Bladder microvascular endothelial cell (primary cell): ENCODE measurements at places on chromosomes 2 and 18. TPM values are rescaled to one million over a fixed set of nuclear protein-coding genes. Genes with fewer than 3 reads are reported as not detected.

Gene SLC9A4
- under 0.01 TPM in 2 replicates for total RNA-seq

Gene TCF4
- total RNA-seq, result 434 and 764 TPM in 2 replicates

Gene LOXL3
- 1.4 and 1.8 TPM in 2 replicates for total RNA-seq

Gene IL18R1
- total RNA-seq, result 0.65 and 0.82 TPM in 2 replicates

Gene FN1
- total RNA-seq, result 452 and 3,127 TPM in 2 replicates

Gene CXCR4
- total RNA-seq, result 83.7 and 130 TPM in 2 replicates

Gene UGT1A4
- total RNA-seq, result not detected in 2 replicates

Gene CHAC2
- total RNA-seq, result 3.9 and 9.2 TPM in 2 replicates

Gene MXD1
- total RNA-seq, result 2.3 and 5.3 TPM in 2 replicates

Gene INHBB
- 0.19 and 6.0 TPM in 2 replicates for total RNA-seq

Gene TUBB8B
- total RNA-seq, result not detected in 2 replicates

Gene PCBP1
- total RNA-seq, result 35.8 and 74.7 TPM in 2 replicates

Gene SLC5A7
- total RNA-seq, result not detected in 2 replicates

Gene SIX2
- under 0.01 TPM in 1 of 2 replicates, not detected in the other for total RNA-seq

Gene RAX
- total RNA-seq, result not detected in 2 replicates

Gene EGR4
- total RNA-seq, result not detected in 2 replicates

Gene CDH20
- total RNA-seq, result 0.13 and 0.16 TPM in 2 replicates

Gene FAM117B
- 0.81 and 2.8 TPM in 2 replicates for total RNA-seq

Gene RIT2
- not detected in 2 replicates for total RNA-seq

Gene CYP26B1
- 0.16 and 1.2 TPM in 2 replicates for total RNA-seq

Gene CCDC68
- total RNA-seq, result 0.49 and 0.63 TPM in 2 replicates

Gene DRC1
- total RNA-seq, result 0.13 and 0.65 TPM in 2 replicates

Gene SERTAD2
- 3.4 and 12.5 TPM in 2 replicates for total RNA-seq

Gene SALL3
- not detected in 2 replicates for total RNA-seq

Gene RNU2-63P
- 14.6 and 238 TPM in 2 replicates for total RNA-seq

Gene CNTNAP5
- under 0.01 TPM in 1 of 2 replicates, not detected in the other for total RNA-seq

Gene LONRF2
- total RNA-seq, result under 0.01 TPM in 1 of 2 replicates, not detected in the other

Gene HSBP1L1
- total RNA-seq, result 4.5 and 7.1 TPM in 2 replicates

Gene ERBB4
- under 0.01 and 0.06 TPM in 2 replicates for total RNA-seq

Gene XRCC5
- total RNA-seq, result 170 and 284 TPM in 2 replicates

Gene PAX8
- 0.16 and 0.31 TPM in 2 replicates for total RNA-seq

Gene LRRC30
- total RNA-seq, result not detected in 2 replicates

Gene CD226
- total RNA-seq, result 0.32 and 1.0 TPM in 2 replicates

Gene HOXD3
- total RNA-seq, result 7.6 and 16.0 TPM in 2 replicates

Gene PSMA8
- not detected in 2 replicates for total RNA-seq
